Fibroblast of skin of right biceps (primary cell): ENCODE measurements at places on chromosomes 4 and X.

DNA sequence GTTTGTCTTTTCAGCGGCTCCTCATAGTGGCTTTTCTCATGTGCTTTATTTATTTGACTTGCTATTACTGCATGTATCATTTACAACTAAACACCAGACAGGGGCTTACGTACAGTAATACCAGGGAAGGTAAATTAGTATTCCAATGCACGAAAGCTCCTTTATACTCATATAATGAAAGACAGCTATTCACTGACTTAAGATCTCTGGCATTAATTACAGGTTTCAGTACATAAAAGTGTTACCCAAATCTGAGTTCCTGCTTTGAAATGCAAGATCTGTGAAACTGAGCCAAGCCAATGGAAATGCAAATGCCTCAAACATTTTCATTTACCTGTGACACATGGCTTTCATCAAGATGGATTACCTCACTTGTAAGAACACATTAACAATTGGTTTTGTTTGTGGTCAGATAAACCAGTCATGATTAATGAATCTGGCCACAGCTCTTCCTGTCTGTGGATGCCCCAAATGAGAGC, 107.2 kb downstream of the ANAPC4 start:
- DNase-seq, result no peak

DNA sequence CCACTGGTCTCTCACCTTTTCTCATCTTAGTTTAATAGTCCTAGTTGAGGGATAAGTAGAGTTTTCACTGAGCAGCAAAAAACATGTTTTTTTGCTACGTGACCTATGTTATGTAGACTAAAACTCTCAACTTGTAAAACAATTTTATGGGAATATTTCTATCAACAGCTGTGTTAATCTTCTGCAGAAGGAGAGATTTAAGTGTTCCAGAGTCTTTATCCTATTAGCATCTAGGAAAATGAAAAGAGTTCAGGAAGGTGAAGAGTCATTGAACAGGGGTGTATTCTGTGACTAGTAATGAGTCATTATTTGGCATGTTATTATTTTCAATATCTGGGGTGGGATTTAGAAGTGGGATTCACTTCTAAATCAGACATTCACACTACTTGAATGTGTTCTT, 41.9 kb downstream of the RRAGB start:
- DNase-seq, result no peak

DNA sequence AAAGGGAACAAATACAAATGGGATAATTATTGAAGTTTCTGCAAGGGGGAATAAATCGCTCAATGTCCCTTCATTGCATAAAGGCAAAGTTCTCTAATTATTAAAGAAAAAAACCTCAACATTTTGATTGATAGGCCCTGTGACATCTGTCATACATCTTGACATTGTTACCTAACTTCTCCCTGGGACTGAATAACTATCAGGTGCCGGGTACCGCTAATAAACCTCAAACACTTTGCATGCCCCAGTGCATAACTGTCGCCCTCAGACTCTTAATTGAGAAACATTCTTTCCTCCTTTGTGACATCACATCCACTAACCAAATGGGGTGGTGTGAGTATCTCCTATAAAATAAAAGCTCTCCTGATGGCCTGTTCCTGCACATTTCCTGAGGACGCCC, at the start of gene ADAM29:
ADAM29 (plus strand) TSS at position 301 of the 400 bp plus-strand sequence. CDS start 57,168 bp downstream, outside the sequence.
- DNase-seq, result no peak

DNA sequence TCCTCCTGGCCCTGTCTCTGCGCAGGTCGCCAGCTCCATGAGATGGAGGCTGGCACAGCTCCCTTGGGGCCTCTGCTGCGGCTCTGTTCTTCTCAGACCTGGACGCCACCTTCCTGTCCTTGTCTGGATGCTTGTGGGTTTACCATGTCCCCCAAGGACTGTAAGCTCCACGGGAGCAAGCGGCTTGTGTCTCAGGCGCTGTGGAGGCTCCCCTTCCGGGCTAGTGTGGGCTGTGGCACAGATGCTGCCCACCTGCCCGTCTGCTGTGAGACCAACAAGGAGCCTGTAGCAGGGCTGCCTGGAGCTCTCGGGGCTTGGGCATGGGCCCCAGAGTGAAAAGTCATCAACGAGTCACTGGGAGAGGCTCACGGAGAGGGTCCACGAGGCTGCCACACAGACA, 25.2 kb downstream of the NAT8L start:
- DNase-seq, result no peak

- no peak for DNase-seq
These were observed 2.1 kb downstream of the LEF1 start for GRCh38 chr4:108166441-108167315.

- peak; percentile 52 for DNase-seq
These were observed 1.7 kb downstream of the FRAS1 start for GRCh38 chr4:78058591-78059523.

- peak; percentile 69 for DNase-seq
These were observed 33.0 kb downstream of the HCCS start for GRCh38 chrX:11143931-11144678.

DNA sequence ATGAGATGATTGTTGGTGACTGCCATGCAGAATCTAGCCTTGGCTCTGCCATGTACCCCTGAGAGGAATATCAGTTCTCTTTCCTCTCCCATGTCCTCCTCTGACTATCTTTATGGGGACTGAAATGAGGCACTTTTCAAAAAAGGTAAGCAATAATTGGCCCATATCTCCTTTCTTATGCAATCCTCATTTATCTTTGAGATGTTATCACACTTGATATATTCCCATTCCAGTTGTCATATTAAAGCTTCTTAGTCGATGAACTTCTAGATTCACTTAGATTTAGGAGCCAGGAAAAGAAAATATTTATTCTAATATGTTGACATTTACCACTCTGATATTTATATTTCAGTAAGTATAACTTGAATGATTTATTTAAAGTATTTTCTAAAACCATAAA, 55.3 kb upstream of the CXCL8 start:
- DNase-seq, result no peak

DNA sequence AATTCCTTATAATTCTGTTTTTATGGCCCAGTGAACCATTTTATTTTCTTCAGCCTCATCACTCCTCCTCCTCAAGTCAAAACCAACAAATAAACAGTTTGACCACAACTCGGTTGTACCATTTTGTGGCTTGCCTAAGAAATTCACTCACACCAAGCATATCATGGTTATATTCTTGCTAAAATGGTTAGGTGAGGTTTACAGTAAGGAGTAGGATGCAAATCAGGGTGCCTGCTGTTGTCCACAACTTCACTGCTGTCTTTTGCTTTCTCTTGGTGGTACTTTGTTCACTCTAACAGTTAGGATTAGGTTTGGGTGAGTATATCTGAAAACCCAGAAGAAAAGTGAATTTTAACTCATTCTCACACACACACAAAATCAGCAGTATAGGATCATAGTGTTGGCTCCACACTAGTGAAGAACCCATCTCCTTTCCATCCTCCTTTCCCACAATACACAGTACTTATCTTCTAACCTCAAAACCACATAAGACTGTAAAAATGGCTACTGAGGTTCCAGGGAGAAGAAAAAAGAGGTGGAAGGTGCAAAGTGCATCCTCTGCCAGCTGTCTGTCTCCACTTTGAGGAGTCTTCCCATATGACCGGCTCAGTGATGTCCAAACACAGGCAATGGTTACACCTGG, 368.8 kb downstream of the STPG2 start:
- no peak for DNase-seq

DNA sequence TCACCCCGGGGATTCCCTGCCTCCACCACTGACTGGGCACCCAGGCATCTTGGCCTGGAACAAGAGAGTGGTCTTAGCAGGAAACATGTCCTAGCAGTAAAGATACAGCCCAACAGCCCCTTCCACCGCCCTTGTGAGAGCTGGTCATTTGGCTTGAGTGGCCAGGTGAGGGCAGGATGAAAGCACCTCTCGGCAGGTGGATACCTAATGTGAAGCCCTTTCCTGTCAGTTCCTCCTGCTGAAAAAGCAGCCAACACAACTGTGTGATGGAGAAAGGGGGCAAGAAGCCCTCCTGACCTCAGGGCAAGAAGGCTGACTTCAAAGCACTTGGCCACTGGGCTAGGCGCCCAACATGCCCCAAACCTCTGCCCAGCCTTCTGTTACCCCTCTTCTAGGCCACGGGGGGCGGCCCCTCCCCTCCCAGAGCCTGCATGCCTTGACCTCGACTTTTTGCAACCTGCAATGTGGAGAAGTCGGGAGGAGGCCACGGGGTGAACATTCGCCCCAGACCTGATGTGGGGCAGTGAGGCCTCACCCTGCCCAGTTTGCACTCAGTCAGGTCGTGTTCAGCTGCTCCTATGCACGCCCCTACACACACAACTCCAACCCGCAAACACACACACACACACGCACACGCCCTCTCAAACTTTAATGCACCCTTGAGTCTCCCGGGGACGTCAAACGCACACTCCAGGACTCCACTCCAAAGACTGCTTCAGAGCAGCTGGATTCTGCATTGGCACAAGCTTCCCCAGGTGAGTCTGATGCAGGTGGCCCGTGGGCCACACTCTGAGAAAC, 1.1 kb downstream of the LGI2 start:
- no peak for DNase-seq

DNA sequence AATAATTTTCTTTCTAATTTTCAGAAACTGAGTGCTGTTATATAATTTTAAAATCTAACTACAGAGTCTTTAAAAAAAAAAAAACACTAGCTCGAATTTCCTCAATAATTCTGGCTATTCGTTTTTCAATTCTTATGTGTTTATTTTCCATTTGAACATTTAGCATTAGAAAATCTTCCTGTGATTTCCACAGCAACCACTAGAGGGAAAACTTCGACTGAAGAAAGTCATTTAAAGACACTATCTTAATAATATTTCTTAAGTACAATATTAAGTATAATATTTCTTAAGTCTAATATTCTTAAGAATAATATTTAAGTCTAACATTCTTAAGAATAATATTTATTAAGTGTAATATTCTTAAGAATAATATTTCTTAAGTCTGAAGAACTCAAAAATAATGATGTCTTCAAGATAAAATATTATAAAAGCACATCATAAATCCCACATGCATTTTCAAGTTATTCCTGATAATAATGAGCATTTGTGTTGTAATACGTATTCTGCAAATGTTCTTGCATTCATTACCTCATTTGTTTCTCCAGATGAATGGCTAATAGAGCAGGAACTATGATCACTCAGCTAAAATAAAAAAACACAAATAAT, 118.4 kb upstream of the WDR17 start:
- DNase-seq, result peak; percentile 26

GRCh38 chr4:139825523-139826014, 159.9 kb downstream of the MGST2 start:
- no peak for DNase-seq

DNA sequence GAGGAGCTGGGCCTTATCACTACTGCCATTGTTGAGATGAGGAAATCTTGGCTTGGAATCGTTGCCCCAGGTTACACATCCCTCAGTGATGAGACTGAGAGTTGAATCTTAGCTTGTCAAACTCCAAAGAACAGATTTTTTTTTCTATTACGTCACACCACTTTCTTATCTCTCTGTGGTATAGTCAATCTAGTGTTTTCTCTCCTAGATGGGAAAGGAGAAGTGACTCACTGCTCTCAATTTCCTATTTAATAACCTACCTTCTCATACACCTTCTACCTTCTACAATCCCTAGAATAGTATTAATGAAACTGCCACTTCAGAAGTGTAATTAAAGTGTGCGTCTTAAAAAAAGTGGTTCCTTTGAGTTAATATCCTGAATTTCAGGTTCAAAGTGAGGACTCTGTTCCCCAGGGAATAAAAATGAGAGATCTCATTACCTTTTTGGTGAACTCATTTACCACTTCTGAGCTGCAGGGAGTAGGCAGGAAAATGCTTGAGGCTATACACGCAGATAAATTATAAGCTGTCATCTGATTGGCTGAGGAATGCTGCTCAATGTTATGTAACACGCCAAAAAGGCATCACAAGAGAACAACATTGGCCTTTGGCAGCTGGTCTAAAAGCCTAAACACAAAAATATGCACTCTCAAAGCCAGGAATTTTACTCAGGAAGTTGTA, 59.3 kb downstream of the MAD2L1 start:
- peak; percentile 89 for DNase-seq

DNA sequence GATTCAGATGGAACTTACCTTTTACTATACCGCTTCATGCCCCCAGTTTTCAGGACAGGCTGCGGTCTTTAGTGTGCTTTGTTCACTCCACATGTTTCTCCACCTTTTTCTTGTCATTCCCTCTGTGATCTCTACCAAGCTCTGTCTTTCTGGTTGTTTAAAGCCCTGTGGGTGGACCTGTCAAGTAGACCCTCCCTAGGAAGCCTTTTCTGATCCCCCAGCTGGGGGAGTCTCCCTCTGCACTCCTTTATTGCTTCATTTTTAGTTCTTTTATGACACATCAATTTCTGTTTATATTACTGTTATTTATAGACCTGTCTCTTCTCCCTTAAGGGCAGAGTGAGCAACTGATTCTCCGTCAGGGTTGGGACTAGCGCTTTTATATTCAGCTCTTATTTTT, 150.2 kb downstream of the C4orf33 start:
- no peak for DNase-seq

- DNase-seq, result peak; percentile 63
These were observed 37.9 kb upstream of the MXRA5 start for GRCh38 chrX:3384327-3384726.

- peak; percentile 91 for DNase-seq
These were observed 3.3 kb downstream of the IL13RA1 start for GRCh38 chrX:118730500-118731247.

DNA sequence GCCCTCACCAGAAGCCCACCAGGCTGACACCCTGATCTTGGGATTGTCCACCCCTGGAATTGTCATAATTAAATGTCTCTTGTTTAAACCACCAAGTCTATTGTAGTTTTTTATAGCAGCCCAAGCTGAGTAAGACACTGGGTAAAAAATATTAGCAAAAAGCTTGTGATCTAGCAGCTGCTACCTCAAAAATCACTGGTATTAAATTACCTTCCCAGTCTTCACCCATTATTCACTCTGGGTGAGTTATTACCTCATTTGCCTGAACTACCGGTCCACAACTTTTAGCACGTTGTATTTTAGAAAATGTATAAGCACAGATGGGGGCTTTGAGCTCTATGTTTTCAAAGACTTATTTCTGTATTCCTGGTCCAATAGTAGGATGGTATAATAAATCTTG, 12.0 kb upstream of the TRIM61 start:
- no peak for DNase-seq

DNA sequence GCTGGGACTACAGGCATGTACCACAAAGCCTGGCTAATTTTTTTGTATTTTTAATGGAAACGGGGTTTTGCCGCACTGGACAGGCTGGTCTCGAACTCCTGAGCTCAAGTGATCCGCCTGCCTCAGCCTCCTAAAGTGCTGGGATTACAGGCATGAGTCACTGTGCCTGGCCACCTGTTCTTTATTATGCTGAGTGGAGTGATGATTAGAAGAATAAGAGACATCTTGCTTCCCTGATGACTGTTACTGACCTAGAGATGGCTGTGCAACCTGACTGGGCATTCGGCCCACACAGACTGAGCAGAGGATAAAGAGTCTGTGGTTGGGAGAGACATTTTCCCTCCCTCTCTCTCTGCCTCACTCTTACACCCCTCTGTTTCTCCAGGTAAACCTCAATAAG, 56.7 kb downstream of the SPINK2 start:
- peak; percentile 82 for DNase-seq

GRCh38 chr4:116395408-116395807, 690.0 kb downstream of the TRAM1L1 start:
- DNase-seq, result no peak

DNA sequence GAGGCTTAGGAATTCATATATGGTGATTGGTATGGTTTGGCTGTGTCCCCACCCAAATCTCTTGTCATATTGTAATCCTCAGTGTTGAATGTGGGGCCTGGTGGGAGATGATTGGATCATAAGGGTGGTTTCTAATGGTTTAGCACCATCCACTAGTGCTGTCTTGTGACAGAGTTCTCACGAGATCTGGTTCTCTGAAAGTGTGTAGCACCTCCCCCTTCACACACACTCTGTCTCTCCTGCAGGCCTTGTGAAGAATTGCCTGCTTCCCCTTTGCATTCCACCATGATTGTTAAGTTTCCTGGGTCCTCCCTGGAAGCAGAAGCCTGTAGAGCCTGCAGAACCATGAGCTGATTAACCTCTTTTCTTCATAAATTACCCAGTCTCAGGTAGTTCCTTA, 135.8 kb upstream of the FAT1 start:
- no peak for DNase-seq
